Hypothalamus (tissue), 51 donors: ENCODE measurements at places on chromosomes 7 and 10.

- DNase-seq = no peak
Observed at GRCh38 chr10:124725791-124726190, 18.4 kb downstream of the FAM53B start.

- DNase-seq = peak; percentile 53
Observed at GRCh38 chr7:54664235-54665228, 94.5 kb downstream of the SEC61G start.

- DNase-seq = no peak
Observed at GRCh38 chr7:72504061-72504706, 92.0 kb upstream of the CALN1 start.

DNA sequence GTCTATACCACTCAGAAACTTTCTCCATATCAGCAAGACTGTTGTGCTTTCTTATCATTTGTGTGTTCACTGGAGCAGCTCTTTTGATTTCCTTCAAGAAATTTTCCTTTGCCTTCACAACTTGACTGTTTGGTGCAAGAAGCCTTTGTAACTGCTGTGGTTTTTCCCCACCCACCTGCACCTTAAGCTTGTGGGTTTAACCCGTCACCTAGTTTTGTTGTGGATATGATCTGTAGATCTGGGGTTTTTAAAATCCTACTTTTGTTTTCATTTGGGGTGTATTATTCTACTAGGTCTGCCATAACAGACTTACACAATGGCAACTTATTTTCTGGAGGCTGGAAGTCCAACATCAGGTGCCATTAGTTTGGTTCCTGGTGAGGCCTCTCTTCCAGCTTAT lies 30.5 kb upstream of the CHST3 start:
- DNase-seq = no peak

GRCh38 chr7:103668279-103668941 lies 222.4 kb upstream of the SLC26A5 start:
- no peak for DNase-seq

- no peak for DNase-seq
Observed at GRCh38 chr7:85004402-85004801, 182.5 kb downstream of the SEMA3D start.

GRCh38 chr7:38410056-38410455 lies 136.6 kb upstream of the TARP start:
- DNase-seq = no peak

GRCh38 chr7:29109358-29109757 lies 37.0 kb downstream of the CPVL start:
- no peak for DNase-seq

DNA sequence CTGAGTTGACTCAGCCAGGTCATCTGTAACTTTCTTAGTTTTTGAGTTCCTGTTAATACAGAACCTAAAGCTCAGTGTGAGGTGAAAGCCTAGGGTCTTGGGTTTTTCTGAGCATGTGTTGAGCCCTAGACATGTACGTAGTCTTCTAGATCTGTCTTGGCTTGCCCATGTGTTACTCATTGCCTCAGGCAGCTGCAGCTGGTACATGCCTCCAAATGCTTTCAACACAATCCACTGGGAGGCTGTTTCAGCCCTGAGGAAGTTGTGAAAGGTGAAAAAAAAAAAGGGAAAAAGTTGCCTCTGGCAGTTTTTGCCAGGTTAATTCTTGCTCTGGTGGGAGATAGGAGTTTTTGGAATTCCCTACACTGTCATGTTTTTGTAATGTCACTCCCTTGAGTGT lies 134.6 kb downstream of the RNF216 start:
- DNase-seq = no peak

- DNase-seq = no peak
Observed at GRCh38 chr10:124722798-124723783, 21.1 kb downstream of the FAM53B start.

GRCh38 chr7:831596-832166 lies 595 bp upstream of the SUN1 start:
- no peak for DNase-seq

DNA sequence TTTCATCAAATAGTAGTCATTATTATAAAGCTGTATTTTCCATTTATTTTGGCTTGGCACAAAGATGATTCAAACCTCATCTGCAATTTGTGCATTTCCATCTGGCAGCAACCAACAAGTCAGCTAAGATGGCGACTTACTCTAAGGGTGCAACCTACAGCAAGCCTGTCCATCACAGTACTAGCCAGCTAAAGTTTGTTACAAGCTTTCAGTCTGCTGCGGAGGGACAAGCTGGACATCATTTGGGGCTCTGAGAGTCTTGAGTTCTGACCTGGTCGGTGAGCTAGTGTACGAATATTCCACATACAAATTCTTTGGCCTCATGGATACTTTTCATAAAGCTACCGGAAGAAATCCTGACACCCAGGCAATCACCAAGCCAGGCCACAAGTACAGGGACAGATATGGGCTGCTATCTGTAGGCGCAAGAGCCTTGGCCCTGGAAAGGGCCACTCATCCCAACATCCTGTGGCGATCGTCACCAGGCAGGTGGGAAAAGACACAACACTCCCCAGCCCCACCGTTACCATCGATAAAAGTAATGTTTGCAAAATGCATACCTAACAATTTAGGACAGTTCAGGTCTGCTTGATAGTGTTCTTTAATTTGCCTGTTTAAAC lies 307.6 kb downstream of the SKIDA1 start:
- no peak for DNase-seq

DNA sequence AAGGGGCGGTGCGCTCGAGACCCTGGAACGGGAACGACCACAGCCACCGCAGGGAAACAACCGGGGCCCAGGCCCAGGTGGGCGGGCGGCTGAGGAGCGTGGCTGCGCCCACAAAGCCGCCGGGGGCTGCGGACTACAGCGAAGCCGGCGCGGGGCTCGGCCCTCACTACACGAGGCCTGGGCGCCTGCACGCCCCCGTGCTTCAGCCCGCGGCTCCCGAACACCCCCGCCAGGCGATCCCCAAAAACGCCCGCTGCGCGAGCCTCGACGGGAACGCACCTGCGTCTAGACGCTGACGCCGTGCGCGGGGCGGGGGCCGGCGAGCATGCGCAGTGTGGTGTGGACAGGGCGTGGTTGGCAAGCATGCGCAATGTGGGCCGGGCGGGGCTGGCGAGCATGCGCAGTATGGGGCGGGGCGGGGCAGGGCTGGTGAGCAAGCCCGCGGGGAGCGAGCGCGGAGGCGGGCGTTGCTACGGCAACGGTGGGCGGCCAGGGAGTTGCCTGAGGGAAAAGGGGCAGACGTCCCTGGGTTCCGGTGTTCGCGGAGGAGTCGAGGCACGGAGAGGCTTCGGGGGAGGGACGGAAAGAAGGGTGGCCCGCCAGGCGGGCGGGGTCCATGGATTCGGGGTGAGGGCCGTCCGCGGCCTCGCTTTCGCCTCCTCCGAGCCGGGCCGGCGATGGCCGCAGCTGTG lies at the start of gene RNF32:
Gene RNF32 (plus strand): TSS at position 518 of the 692 bp plus-strand sequence. CDS start 3,104 bp downstream, outside the sequence.
- peak; percentile 86 for DNase-seq

DNA sequence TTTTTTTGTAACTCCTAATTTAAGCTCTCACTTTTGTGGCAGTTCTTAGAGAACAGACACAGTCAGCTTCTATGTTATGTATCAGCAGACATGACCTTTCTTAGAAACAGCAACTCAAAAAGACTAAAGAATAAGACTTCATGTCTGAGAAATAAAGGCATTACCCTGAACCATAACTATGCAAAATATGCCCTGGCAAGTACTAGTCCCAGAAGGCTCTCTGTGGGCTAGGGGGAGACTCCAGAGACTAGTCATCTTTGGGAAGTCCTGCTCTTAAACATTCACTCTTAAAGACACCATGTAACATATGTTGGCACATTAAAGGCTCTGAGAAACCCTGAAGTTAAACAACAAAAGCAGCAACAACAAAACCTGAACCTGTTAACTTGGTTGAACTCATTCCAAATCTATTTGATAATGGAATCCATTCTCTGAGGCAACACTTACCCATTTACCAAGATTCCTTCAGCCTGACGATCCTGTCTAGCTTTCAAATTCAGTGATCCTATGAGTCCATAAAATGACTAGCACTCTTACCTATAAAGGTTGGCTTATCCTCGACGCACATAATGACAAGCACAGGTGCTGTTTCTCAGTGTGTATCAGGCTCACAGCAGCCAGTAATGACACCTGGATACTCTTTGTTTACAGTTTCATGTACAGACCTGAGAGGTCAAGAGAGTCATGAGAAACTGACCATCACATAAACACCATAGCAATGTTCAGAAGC lies 62.3 kb downstream of the OSBPL3 start:
- no peak for DNase-seq
